NCI-H460 (cell line): ENCODE measurements at places on chromosomes 12 and 14. TPM values are rescaled to one million over a fixed set of nuclear protein-coding genes. Genes with fewer than 3 reads are reported as not detected.
A peak's percentile ranks its signal among the peaks of the same experiment; 100 is the strongest.

DNA sequence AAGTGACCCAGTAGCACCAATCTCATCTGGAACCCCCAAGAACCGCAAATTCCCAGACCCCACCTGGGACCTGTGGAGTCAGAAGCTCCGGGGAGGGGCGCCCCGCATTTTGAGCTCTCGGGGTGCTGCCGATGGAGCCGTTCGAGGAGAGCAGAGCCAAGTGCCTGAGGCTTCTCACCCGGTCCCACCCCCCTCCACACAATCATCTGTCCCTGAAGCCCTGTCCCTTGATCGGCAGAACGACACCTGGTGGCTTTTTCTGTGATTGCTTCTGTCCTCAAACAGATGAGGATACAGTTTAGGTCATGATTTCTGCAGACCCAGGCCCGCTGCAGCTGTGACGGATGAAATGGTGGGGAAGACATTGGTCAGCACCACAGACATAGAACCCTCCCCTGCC, 74.7 kb downstream of the NOC4L start:
- DNase-seq, result peak; percentile 40

GRCh38 chr14:67762051-67762450, 54.3 kb downstream of the ZFYVE26 start:
- DNase-seq, result no peak

GRCh38 chr14:39492267-39492666, 60.0 kb upstream of the FBXO33 start:
- DNase-seq, result no peak

DNA sequence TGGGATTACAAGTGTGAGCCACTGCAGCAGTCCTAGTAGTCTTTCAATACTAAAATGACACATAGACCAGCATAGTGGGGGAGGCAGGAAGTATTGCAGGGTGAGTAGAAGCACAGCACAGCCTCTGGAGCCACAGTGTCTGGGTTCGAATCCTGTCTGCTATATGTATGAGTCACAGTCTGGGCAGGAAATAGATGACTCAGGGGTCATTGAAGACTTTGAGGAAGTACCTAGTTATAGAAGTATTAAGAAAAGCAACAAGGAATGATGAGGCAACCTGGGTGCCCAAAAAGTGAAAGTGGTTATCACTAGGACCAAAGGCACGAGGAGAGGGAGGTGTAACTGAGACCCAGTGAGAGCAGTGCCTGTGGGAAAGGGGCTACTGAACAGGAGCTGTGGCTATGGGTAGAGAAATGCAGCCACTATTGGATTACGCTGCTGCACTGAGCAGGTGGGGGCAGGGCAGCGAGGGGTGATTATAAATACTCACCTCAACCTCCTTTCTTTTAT, 124.0 kb downstream of the PDE3A start:
- DNase-seq, result peak; percentile 14

DNA sequence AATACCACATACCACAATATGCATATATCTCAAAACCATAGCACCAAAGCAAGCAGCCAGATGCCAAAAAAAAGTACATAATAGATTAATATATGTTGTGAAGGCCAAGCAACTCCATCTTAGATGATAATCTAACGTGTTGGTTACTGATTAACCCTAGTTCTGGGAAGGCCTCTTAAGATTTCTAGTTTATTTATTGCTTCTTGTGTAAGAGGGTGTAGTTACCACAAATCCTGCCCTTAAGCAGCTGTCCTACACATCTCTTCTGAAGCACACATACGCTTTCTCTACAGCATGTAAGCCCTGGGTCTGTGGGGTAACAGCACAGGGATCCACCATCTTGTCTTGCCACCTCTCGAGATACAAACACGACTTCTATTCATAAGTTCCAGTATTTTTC, 236.8 kb upstream of the AVPR1A start:
- DNase-seq, result no peak

DNA sequence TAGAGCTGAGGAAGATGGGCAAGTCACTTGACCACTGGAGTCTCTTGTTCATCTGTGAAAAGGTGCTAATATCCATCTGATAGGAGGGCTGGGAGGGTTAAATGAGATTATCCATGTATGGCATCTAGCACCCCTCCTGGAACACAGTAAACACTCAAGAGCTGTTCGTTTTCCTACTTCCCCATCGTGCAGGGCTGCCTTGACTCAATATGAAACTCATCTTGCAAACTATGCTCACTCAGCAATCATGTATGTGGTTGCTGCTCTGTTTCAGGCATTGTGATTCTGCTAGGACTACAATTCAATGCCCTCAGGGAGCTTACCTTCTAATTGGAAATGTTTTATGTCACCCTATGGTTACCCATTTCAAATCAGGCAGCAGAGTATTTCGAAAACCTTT, 395.6 kb downstream of the BCAT1 start:
- no peak for DNase-seq

DNA sequence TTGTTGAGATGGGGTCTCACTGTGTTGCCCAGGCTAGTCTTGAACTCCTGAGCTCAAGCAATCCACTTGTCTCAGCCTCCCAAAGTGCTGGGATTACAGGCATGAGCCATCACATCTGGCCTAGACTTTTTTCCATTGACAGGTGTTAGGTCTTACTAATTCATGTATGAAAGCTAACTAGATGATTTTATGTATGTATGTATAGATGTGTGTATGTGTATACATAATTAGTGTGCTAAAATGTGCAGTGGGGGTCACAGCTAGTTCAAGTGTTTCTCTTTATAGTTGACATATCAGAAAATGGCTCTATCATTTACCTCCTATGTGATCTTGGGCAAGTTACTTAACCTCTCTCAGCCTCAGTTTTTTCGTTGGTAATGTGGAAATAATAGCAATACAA, 23.5 kb downstream of the UNC79 start:
- no peak for DNase-seq

GRCh38 chr12:123696207-123696606, 15.9 kb upstream of the ATP6V0A2 start:
- no peak for DNase-seq

DNA sequence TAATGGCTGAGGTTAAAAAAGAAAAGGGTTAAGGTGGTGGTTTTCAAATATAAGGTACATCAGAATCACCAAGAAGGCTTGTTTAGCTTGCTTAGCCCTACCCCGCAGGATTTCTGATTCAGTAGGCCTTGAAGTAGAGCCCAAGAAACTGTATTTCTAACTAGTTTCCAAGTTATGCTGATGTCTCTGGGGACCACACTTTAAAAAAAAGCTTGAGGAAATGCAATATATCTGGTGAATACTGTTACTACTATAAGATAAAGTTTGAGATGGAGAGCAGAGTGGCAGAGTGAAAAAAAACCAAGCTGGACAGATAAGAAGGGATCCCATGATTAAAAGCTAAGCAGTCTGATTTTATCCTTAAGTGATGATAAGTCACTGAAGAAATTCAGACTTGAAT, 18.3 kb upstream of the GXYLT1 start:
- no peak for DNase-seq

Gene CCDC91
- 15.5 and 20.2 TPM in 2 replicates for total RNA-seq

Gene ERP27
- total RNA-seq, result not detected in 2 replicates

Gene ZCRB1
- 94.7 and 115 TPM in 2 replicates for total RNA-seq

Gene RNU6-8
- not detected in 2 replicates for total RNA-seq
